NCI-H526 (cell line): ENCODE measurements at places on chromosomes 6 and 20.

- DNase-seq = peak; percentile 85
These were observed 229.2 kb upstream of the SUPT3H start for GRCh38 chr6:45606831-45607400.

GRCh38 chr20:12243327-12243726 is 325.6 kb downstream of the BTBD3 start:
- DNase-seq = no peak

DNA sequence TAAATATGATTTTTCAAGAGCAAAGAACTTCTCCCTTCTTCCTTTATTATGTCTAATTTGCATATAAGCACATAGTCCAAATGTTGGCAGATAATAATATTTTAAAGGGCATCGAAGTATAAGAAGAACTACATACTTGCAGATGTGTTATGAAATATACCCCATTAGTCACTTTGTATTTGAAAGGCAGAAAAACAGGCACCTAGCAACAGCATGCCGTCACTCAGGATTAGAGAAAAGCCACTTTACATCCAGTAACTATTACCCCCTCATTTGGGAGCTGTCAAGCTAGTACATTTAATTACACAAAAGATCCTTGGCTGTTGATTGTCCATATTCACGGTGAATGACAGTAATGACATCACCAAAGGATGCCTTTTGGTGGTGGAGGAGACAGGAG is 99.3 kb upstream of the ARMC2 start:
- no peak for DNase-seq

GRCh38 chr20:49904440-49905214 is 10.7 kb downstream of the SPATA2 start:
- DNase-seq = no peak

- DNase-seq = no peak
These were observed 10.0 kb upstream of the PACSIN1 start for GRCh38 chr6:34455831-34456230.
